ENCODE measurements at places on chromosomes 13 and 19.

DNA sequence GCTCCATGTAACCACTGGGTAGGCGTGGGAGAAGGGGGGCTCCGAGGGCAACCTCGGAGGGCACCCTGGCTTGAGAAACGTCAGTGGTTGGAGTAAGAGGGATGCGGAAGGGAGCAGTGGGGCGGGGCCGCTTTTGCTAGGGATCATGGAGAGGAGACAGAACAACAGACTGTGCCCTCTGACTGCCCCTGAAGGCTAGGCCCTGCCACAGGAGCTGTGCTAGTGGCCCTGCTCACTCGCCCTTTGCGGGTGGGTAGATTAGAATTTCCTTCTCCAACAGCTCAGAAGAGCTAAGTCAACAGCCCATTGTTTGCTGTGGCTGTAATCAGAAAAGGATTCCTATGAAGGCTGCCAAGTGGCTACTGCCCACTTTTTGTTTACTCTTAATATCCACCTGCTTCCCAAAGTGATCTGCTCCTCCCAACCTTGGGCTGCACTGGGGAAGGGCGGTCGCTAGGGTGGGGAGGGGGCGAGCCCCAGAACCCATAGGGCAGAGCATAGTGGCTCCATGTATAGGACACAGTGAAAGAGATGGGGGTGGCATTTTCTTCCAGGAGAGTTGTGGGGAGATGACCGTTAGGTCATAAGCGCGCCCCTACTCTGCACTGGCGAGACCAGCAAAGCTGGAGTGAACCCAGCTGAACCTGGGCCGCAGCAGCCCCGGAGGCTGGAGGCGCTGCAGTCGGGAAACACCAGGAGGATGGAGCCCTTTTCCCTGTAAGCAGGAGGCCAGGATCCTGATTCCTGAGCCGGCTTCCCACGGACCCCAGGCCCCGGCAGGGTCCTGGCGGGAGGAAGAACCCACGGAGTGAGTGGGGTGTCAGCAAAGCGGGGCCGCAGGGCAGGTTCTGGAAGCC is 1.9 kb upstream of the C1QTNF9 start:
- no peak for DNase-seq

- no peak for DNase-seq
Measured at GRCh38 chr19:3593156-3593555, 7.9 kb downstream of the GIPC3 start.

- no peak for DNase-seq
Measured at GRCh38 chr19:28595722-28596480, 617.0 kb downstream of the UQCRFS1 start.

- DNase-seq, result no peak
Measured at GRCh38 chr13:53782488-53782961, 753.9 kb downstream of the OLFM4 start.

GRCh38 chr13:49858178-49858856 is 65.8 kb upstream of the KPNA3 start:
- no peak for DNase-seq

- DNase-seq, result no peak
Measured at GRCh38 chr19:48553676-48554384, 1.9 kb downstream of the SULT2B1 start.

DNA sequence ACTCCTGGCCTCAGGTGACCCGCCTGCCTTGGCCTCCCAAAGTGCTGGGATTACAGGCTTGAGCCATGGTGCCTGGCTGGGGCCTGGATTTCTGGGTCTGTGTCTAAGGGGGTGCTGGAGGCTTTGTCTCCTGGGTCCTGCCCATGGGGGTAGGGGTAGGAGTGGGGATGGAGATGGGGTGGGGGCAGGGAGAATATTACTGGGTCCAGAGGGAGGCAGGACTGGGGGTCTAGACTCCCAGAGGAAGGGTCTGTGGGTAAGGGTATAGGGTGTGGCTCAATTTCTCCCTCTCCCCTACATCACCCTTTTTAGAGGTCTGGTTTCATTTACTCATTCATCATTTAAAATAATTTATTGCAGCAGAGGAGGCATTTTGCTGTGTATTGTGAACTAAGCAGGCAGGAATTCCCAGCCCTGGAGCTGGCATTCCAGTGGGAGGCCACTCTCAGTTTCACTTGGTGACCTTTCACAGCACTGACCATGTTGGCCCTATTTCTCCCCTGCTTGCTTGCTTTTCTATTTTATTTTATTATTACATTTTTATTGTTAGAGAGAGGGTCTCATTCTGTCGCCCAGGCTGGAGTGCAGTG is 810 bp upstream of the NFKBID start:
- no peak for DNase-seq

DNA sequence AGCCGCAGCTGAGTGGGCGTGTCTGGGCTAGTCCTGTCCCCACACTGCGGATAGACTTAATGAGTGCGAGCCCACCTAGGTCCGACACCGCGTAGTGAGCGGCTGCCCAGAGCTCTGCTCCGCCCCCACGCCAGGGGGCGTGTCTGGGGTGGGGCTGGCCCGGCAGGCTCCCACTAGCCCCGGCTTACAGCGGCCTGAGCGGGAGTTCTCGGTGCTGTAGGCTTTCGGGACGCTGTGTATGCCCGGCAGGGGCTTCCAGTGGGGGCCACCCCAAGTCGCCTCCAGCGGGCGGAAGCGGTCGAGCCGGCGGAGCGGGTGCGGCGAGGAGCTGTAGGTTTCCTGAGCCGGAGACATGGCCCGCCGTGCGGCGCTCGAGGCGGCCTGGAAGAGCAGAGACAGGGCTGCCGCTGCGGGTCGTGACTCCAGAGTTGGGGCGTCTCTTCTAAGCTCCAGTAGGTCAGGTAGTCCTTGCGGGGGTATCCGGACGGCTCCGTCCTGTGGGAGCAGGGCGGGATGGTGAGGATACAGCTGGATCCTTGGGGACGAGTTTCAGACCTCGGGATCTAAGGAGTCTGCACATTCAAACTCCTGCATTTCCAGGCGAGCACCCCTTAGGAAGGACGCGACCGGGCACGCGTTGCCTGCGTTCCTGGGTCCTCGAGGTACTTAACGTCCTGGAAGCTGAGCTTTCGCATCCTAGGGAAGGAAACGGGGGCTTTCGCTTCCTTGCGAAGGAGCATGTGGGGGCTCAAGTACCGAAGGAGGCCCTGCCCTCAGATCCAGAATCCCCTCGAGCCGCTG is 1.2 kb downstream of the CGB7 start:
- DNase-seq, result no peak

- DNase-seq, result no peak
Measured at GRCh38 chr13:112259511-112259910, 116.6 kb upstream of the SPACA7 start.

DNA sequence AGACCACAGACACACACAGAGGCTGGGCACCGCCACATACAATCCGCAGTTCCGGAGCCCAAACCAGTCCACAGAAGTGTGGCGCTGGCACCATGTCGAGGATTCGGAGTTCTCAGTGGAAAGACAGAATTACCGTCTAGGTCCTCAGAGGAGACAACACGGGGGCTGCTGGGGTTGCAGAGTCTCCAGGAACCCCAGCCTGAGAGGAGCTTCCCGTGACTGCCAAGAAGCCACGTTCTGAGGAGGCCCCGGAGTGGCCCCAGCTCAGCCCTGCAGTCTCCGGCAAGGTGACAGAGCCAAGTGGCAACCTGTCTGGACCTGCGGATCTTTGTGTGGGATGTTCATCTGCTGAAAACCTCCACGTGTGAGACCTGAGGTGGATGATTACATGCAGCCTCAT is 7.3 kb upstream of the ADPRHL1 start:
- no peak for DNase-seq

- DNase-seq, result no peak
Measured at GRCh38 chr13:73956795-73957408, 177.3 kb downstream of the KLF12 start.

DNA sequence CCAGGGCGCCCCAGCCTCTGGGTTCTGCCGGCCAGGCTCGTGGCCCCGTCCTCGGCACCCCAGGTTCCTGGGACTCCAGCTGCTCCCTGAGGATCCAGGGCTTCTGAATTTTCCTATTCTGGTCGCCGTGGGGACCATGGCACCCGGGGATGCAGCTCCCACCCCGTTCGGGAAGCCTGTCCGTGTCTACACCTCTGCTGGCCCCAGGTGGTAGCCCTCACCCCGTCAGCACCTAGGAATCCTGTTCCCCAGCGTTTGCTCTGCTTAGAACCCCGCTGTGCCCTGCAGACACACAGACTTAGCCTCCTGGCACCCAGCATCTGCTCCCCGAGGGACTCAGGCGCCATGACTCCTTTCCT is 960 bp downstream of the PPFIA3 start:
- no peak for DNase-seq

DNA sequence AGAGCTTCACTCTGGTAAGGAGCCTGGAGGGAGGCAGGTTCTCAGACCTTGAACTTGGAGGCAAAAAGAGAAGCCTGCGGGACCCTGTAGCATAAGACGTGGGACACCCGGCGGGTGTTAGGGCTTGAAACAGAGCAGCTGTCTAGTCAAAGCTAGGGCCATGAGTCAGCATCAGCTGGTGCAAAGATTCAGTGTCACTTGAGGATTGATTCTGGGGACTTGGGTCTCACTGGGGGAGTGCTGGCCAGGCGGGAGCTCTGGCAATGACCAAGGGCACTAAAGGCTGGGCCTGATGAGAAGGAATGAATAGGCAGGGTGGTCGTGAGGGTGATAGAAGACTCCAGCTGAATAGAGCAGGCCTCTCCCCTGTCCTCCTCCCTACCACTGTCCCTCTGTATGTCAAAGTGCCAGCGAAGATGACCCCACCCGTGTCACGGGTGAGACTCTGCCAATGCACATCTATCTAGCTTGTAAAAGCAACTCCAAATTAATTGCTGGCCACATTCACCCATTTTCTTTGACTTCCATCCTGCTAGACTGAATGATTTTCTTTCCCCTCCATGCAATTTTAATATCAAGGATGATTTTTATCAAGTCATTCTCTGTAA is 97.1 kb downstream of the MBNL2 start:
- no peak for DNase-seq

DNA sequence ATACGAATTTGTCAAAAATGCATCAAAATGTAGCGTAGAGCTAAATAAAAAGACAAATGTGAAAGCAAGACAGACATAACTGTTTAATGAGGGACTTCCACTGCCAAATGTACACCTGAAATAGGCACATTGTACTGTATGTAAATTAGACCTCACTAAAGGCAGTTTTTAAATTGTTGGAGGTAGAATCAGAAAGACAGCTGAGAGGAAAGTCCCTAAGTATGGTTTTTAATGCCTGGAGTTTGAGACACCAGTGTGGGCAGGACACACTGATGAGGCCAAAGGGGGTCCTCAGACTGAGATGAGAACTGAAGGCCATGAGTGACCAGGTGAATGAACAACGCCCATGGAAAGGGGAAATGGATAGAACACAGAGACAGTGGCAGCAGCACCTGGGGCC is 22.9 kb downstream of the MED26 start:
- DNase-seq, result no peak

DNA sequence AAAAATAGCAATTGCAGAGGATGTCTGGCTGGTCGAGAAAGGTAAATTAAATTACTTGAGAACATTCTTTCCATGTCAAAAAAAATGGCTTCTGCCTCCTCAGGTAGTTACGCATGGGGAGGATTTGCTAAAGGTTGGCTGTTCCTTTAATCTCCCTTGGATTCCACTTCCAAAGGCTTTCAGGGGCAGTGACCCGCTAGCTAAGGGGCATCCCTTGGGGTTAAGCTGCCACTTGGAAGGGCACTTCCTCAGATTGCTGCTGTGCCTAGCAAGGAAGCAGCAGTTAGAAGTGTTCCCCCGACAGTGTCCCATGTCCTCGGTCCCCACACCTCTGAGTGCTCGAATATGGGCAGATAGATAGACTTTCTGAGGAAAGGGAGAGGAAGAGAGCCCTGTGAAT is 108.5 kb downstream of the RGCC start:
- DNase-seq, result no peak

DNA sequence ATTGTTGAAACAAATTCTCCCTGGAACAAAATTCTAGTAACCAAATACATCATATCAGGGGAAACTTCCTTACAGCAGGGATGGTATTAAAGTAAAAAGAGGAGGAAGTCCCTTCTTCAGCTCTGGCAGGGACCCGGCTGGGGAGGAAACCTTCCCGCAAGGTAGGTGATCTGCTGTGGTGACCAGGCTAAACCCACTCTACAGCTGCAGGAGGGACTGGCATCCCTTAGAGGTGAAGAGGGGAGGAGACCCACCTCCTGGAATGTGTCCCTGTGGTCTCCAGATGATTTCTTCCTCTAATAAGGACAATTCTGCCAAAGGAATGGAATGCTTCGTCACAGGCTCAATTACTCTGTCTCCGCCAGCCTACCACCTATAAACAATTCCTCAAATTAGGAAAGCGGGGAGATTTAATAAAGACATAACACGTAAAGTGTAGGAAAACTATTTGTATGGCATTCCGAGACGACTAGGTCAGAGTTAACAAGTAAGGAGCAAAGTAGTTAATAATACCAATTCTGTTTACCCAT is 637 bp upstream of the PDS5B start:
- no peak for DNase-seq
